ENCODE measurements at places on chromosomes 13 and 19.

DNA sequence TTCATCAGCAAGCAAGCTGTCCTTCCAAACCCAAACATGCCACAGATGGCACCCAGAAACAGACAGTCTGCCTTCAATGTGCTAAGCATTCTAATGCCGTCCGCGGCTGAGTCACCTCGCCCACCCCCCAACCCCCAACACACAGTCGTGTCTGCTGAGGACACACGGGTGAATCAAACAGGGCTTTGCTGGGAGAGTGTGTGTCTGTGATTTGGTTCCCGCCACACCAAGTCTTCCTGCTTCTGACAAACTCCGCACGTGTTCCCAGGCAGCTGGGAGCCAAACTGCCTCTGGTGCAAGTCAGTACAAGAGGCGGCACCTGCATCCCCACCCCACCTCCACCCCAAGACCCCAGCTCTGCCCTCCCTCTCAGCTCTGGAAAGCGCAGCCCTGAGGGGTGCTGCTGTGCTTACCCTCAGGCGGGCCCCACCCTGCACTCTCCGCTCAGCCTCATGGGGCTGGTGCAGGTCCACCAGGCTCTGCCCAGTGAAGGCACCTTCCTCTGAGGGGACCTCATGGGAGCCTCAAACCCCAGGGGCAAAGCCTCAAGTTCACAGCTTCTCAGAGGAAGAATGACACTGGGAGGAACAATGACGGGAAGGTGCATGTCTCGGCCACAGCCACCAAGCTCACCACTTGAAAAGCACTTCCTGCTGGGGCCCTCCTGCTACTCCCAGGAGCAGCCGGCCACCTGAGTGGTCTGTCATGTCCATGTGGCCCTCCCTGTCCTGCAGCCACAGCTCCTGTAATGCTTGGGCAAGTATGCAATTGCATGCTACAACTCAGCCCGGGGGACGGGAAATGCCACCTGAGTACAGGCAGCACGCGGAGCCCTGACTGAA, 15.0 kb upstream of the SLC35E1 start:
- DNase-seq = peak; percentile 51

GRCh38 chr19:53034948-53035675, 9.4 kb upstream of the ERVV-2 start:
- DNase-seq = no peak

DNA sequence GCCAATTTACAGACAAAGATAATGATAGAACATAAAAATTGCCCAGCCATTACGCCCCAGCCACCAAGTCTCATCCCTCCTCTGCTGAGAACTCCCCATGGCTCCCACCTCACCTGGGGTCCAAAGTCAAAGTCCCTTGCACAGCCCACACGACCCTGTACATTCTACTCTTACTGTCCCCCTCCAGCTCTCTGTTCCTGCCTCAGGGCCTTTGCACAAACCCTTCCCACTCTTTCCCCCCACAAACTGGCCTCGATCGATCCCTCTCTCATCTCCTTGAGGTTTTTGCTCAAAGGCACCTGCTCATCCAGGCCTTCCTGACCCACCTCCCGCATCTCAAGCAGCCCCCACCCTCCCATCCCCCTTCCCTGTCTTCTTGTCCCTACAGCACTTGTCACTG, 1.3 kb downstream of the DOCK6 start:
- no peak for DNase-seq

DNA sequence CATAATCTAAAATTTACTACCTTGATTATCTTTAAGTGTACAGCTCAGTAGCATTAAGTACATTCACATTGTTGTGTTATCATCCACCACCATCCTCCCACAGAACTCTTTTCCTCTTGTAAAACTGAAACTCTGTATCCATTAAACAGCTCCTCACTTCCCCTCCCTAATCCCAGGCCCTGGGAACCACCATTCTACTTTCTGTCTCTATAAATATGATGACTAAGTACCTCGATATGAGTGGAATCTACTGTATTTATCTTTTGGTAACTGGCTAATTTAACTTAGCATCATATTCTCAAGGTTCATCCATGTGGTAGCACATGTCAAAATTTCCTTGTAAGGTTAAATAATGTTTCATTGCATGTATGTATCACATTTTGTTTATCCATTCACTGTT, 49.0 kb upstream of the POMP start:
- peak; percentile 86 for DNase-seq

- no peak for DNase-seq
These were observed 205.4 kb downstream of the SHISA2 start for GRCh38 chr13:25846222-25846984.

DNA sequence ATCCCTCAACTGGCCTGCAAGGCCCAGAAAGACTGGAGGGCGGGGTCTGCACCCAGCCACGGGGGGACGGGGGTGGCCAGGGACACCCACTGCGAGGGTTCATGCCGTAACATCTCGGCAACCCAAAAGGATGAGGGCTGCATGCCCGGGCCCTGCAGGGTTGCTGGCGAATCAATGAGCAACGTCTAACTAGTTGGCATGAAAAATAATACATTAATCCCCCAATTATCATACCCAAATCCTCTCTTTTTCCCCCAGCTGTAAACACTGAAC, 232.2 kb downstream of the TUBA3C start:
- DNase-seq = no peak

- DNase-seq = no peak
These were observed 19.8 kb downstream of the EPN1 start for GRCh38 chr19:55694656-55695491.

- peak; percentile 37 for DNase-seq
These were observed 36.4 kb upstream of the IGSF23 start for GRCh38 chr19:44576843-44577565.

GRCh38 chr13:22487932-22488331, 692.8 kb upstream of the SGCG start:
- DNase-seq = peak; percentile 4

GRCh38 chr19:18435178-18435841, 2.6 kb downstream of the ISYNA1 start:
- no peak for DNase-seq

GRCh38 chr19:15256708-15257331, 24.6 kb upstream of the EPHX3 start:
- DNase-seq = no peak

DNA sequence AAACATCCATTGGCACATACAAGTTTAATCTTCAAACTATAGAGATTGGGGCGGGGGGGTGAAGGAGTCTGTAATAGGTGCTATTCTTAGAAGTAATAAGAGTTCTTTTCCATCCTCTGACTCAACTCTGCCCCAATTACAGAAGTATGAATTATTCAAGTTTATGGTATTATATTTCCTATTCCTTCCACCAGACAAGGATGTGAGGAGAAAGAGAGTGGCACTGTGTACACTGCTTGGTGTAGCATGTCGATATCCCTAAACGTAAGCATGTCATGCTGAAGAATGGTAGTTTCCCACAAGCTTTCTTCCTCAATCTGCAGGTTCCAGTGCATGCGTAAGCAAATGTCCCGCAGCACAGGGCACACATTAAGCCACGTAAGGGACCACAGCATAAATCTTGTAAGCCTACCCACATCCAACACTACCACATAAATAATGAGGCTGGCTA, 14.1 kb downstream of the BRD4 start:
- peak; percentile 55 for DNase-seq

GRCh38 chr13:36806102-36806501, 12.9 kb upstream of the RFXAP start:
- DNase-seq = no peak

GRCh38 chr19:45865269-45865948, 1.3 kb downstream of the FOXA3 start:
- DNase-seq = no peak

GRCh38 chr19:33938821-33939220, 142.2 kb downstream of the KCTD15 start:
- DNase-seq = no peak

DNA sequence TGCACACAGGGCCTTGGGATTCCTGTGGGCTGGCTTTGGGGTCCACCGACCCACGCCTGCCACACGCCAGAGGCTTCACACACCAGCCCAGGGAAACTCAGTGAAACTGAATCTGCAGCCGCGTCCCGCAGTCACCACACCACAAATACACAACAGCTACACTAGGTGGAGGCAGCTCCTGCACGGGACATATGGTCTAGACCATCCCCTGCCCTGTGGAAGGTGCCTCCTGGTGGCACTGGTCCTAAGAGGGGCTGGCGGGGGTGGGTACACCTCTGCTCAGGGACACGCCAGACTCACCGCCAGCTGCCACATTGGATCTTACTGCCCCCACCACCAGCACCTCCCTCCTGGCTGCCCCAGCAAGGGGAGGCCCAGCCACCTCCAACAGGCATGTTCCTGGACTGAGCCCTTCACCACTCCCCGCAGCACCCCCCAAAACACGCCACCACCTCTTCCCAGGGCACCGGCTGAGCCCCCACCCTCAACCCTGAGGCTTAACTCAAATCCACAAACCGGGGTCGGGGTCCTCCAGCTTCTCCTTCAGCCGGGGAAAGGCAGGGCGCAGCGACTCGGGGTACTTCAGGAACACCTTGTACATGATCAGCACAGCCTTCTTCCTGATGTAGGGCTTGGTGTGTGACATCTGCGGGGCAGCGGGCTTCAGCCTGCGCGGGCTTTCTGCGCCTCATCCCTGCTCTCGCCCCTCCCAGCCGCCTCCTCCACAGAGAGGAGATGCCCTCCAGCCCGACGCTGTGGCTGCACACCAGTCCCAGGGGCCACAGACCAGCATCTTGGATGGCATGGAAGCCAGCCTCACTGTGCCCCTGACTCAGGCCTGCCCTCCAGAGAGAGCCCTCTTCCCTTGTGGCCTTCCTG, 21.2 kb downstream of the AP3D1 start:
- no peak for DNase-seq

DNA sequence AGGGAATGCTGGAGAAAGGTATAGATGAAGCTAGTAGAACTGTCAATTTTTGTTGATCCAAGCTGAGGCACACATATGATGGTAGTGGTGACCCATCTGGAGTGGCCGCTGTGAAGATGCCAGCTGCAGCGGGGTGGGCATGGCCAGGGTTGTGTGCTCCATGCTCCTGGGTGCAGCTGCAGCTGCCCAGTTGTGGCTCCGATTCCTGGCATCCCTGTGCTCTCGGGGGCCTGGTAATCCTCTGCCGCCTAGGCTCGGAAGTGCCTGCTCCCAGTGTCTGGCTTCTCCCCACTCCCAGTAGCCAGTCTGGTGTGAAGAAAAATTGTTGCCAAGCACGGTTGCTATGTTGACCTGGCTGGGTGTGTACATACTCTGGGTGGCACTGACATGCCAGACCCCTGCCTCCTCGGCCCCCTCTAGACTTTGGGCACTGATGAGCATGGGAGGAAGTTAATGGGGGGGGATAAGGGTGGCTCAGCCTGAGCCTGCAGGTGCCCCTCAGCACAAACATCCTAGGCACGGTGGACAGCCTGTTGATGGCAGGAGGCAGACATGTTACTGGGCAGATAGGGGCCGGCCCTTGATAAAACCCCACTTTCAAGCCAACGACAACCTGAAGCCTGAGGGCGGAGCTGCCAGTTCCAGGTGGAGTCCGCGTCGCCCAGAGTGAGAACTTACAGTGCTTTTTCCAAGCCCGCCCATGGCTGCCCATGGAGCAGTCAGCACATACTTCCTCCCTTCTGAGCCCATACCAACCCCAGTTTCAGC, 1400.7 kb downstream of the PCDH9 start:
- no peak for DNase-seq

DNA sequence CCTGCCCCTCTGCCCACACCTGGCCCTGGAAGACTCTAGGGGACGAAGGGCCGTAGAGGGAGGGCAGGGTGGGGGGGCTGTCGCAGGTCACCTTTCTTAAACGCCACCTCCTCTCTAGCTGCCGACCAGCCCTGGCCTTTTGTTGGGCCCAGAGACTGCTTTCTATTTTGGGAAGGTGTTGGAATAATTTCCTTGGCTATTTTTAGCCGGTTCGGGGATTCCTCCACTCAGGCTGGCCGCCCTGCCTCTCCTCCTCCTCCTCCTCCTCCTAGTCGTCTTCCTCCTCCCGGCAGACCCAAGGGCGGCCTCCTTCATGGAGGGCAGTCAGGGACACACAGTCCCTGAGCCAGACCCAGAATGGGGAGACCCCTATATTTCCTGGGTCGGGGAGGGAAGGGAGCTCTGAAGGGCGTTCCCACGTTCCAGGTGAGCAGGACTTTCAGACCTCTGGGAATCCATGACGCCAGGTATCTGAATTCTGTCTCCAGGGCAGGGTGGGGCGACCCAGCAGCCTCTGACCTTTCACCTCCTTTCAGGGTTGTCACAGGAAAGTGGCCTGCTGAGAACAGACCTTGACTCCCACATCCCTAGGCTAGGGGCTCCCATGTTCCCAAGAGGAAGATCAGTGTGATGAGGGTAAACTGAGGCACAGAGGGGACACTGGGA, 19.9 kb downstream of the GADD45B start:
- peak; percentile 63 for DNase-seq

GRCh38 chr19:51755571-51755970, 3.9 kb upstream of the FPR1 start:
- DNase-seq = no peak

DNA sequence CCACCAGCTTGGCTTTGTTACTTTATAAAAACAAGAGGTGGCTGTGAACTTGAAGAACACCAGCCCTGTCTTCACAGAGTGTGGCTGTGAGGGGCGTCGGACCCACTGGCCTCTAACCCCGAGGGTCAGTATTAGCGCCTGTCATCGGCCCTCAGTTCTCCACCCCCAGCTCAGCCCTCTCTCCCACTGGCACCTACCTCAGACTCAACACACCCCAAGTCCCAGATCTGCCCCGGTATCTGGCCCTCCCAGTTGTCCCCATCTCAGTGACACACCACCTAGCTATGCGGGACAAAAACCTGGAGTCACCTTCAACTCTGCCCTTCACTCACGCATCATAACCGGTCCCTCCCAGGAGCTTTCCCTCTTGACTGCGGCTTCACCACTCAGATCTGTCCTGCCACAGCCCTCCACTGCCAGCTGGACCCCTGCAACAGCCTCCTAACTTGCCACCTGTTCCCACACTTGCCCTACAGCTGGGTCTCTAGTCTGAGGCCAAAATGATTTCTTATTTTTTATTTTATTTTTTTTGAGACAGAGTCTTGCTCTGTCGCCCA, 45.4 kb downstream of the PEPD start:
- no peak for DNase-seq

DNA sequence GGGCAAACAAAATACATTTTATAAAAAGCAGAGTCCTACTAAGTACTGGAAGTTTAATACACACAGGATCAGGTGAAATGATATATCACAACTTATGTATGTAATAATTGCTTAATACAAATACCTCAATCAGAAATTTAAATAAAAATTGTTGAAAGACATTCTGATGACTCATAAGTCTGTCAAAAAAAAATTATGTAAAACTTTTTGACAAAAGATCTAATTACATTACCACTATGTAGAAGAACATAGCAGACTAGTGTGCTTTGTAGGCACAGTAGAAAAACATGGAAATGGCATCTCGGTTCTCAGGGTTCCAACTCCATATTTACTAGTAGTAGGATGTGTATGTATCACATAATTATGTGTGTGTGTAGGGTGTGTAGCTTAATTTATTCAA, 156.2 kb downstream of the DNAJC3 start:
- no peak for DNase-seq

Data from fibroblast of skin of scalp (primary cell).